ENCODE measurements at places on chromosomes 7 and 10.

- no peak for DNase-seq
These were observed 27.0 kb upstream of the FAM107B start for GRCh38 chr10:14801723-14802122.

GRCh38 chr10:102501201-102502028 is 1.1 kb downstream of the ACTR1A start:
- DNase-seq: no peak

GRCh38 chr10:28849821-28850220 is 172.5 kb downstream of the BAMBI start:
- no peak for DNase-seq

DNA sequence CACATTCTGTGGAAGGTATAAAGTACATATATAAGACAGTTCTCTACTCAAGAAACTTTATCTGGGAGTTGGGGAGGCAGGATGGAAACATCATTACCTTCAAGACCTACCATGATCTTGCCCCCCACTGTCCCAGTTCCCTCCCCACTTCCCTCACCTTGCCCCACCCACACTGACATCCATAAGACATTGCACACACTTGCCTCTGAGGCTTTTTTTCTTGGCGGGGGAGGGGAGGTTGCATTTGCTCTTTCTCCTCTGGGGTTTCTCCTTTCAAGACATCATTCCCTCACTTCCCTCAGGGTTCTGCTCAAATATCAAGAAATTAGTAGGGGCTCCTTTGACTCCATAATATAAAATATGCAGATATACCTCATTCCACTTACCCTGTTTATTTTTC is 276.0 kb downstream of the ARL4A start:
- DNase-seq: no peak

DNA sequence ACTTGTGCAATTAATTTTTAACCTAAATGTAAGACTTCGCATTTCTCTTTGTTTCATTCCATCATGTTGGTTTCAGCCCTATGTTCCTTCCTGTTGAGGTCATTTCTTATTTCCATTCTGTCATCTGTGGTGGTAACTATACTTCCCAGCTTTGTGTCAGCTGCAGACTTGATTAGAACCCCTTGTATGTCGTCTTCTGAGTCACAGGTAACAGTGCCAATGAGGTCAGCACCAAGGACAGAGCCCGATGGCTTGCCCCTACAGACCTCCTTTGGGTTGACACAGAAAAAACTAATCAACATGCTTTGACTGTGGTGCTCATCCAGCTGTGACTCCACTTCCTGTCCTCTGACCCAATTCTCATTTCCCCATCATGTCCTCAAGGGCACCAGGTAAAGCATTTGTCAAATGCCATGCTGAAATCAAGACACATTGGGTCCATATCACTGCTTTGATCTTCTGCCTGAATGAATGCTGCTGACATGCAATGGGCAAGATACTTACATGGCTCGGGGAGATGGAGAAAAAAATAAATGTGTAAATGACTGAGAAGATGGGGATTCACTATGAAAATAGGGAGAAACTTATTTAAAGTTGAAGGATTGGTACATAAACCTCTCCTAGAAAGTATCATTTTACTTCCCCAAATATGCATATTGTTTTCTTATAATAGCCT is 25.6 kb upstream of the CRTAC1 start:
- peak; percentile 26 for DNase-seq

DNA sequence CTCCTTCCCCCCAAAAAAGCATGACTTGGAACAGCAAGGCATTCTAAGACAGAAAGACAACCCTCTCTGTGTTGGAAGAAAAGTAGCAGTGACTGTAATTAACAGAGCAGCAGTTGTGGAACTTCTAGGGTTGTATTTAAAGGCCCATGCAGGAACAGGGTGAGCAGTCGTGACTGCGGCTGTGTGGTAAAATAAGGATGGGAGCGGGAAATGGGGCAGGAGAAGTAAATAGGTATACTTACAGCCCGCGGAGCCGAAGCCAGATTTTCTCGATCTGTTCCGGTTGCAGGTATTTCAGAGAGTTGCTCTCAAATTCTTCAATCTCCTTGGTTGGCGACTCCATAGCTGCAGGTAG is 179 bp downstream of the PDE1C start:
- DNase-seq: no peak

GRCh38 chr10:83769281-83769820 is 370.0 kb upstream of the GHITM start:
- no peak for DNase-seq

Measured in stimulated activated CD4-positive, alpha-beta T cell treated with anti-CD3 and anti-CD28 coated beads, Interleukin-2, amount 100 ng/mL, for 24 hours (primary cell).